ENCODE measurements at places on chromosomes 11 and 22. TPM values are rescaled to one million over a fixed set of nuclear protein-coding genes. Genes with fewer than 3 reads are reported as not detected.

The PLAAT5 gene
- 0.16 TPM for total RNA-seq

The MFRP gene
- not detected for total RNA-seq

The OR8G1 gene
- not detected for total RNA-seq

- H3K36me3 ChIP-seq: no peaks in the 10 kb centered on the region
- peaks cover 23% of the 10 kb centered on the region for H3K4me1 ChIP-seq
- DNase-seq: peak; percentile 32
- H3K27ac ChIP-seq: no peak overlapping the region
These were observed 15.3 kb upstream of the IL17REL start for GRCh38 chr22:50027639-50028537.

- H3K27ac ChIP-seq: no peak overlapping the region
- no peaks in the 10 kb centered on the region for H3K36me3 ChIP-seq
- no peak for DNase-seq
- H3K4me3 ChIP-seq: no peak overlapping the region
- H3K27me3 ChIP-seq: no peaks in the 10 kb centered on the region
These were observed 684.4 kb downstream of the NTM start for GRCh38 chr11:132054822-132055221.

GRCh38 chr11:68106165-68106940 is 14.8 kb downstream of the CHKA start:
- no peak overlapping the region for H3K4me3 ChIP-seq
- no peak overlapping the region for H3K27ac ChIP-seq
- DNase-seq: no peak
- no peaks in the 10 kb centered on the region for H3K27me3 ChIP-seq
- H3K4me1 ChIP-seq: no peaks in the 10 kb centered on the region

DNA sequence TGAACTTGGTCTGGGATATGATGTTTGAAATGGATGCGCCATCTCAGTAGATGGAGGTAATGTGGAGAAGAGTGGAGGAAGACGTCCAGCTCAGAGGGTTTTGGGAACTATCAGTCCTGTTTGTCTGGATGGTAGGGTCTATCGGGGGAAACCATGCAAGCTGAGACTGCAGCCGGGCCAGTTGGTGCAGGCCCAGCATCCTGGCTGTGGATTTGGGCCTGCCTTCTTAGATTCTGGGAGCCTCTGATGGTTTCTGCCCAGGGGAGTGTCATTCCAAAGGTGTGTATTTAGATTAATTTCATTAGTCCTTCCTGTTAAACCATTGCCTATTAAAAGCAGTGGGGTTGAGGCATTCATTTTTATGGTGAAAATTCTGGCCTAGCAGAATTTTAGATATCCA is 31.6 kb downstream of the BMAL1 start:
- no peak overlapping the region for H3K4me3 ChIP-seq
- H3K27me3 ChIP-seq: no peaks in the 10 kb centered on the region
- H3K27ac ChIP-seq: no peak overlapping the region
- peaks cover 33% of the 10 kb centered on the region for H3K36me3 ChIP-seq

DNA sequence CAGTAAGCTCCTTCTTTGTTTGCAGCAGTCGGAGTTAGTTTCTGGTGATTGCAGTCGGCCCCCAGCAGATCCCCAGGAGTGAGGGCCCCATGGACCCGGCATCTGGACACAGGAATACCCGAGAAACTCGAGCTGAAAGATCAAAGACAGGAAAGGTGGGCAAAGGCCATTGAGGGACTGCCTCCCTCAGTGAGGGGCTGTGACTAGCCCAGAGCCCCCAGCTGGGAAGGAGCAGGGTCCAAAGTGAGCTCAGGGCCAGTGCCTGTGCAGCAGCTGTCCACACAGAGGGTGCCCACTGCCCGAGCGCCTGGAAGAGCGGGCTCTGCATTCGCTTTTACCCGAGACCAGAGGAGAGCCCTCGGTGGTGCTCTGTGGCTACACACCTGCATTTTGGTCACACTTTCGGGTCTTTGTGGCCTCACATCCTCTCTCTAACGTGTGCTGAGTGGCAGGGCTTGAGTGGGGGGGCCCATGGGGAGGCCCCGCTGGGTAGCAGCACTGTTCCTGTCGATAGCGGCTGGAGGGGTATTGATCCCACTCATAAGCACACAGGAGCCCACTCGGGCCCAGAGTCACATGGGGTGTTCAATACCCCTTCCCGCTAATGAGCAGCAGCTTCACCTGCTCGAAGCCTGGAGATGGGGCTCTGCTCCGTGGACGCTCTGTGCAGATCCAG is 532.9 kb downstream of the TBC1D22A start:
- peaks cover 2% of the 10 kb centered on the region for H3K27me3 ChIP-seq
- no peak overlapping the region for H3K27ac ChIP-seq
